ENCODE measurements at places on chromosomes 3 and 15. TPM values are rescaled to one million over a fixed set of nuclear protein-coding genes. Genes with fewer than 3 reads are reported as not detected.

GRCh38 chr3:146830231-146830630 is 225.1 kb upstream of the PLSCR5 start:
- ATAC-seq: no peak

DNA sequence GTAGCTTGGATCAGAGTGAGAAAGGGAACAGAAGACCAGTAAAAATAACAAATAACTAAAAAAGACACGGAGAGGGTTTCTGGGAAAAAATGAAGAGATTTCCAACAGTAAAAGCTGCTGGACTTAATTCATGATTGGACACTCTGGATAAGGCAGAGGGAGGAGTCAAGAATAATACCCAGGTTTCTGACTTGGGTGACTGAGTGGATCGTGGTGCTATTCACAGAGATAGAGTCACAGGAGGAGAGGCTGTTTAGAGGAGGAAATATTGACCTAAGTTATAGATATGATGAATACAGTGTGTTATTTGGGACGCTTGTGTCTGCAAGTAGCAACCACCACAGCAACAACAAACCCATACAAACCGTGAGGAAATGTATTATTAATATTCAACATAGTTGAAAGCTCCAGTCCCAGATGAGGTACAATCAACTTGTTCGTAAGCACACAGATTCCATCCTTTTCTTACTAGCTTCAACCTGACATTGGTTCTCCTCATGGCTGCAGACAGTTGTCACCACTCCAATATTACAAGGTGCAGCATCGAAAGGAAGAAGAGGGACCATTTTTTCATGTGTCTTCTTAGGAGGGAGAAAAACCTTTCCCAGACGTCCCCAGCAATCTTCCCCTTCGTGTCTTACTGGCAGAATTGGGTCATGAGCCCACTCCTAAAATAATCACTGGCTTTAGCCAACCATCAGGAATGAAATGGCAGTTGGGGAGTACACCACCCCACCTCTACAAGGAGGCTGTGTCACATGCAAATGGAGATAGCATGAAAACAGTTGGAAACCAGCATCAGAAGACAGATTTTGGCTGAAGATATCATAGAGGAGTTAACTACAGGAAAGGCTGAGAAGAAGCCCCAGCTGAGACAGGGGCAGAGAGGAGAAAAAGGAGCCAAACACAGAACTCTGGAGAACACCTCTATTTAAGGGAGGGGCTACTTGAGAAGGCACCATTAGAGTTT is 387.8 kb downstream of the SHQ1 start:
- ATAC-seq: no peak

DNA sequence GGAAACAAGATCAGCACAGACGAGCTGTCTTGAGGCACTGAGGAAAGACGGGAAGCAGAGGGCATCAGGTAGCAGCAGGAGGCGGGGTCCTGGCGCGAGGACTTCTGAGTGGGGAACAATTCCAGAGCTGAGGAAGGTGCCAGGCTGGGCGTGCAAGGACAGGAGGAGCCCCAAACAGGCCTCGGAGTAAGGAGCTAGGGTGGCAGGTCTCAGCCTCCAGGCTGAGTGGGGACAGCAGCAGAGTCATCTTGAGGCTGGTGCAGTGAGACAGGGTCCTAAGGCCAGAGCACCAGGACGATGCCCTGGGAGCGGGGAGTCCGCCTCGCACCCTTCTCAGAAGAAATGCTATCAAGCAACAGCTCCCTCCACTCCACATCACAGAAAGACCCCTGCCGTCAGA is 78.4 kb downstream of the PCSK6 start:
- ATAC-seq: no peak

- no peak for ATAC-seq
These were observed 13.5 kb downstream of the PTPRG start for GRCh38 chr3:61574854-61575253.

- ATAC-seq: peak; percentile 71
These were observed 376 bp downstream of the KPNA4 start for GRCh38 chr3:160564949-160565441.

DNA sequence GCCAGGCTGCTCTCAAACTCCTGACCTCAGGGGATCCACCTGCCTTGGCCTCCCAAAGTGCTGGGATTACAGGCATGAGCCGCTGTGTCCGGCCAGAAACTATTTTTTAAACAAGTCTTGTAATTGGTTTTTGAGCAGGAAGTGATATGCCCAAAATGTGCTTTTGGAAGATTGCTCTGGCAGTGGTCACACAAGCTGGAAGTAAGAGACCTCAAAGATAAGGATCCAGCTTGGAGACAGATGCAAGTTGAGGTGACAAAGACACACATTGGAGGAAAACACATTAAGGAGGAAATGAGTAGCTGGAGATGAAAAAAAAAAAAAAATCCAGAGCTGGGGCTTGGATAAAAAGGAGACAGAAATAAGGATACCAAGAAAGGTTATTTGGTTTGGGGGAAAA is 6.3 kb downstream of the TM4SF18 start:
- ATAC-seq: no peak

GRCh38 chr3:5348229-5348902 is 160.9 kb downstream of the EDEM1 start:
- ATAC-seq: no peak

DNA sequence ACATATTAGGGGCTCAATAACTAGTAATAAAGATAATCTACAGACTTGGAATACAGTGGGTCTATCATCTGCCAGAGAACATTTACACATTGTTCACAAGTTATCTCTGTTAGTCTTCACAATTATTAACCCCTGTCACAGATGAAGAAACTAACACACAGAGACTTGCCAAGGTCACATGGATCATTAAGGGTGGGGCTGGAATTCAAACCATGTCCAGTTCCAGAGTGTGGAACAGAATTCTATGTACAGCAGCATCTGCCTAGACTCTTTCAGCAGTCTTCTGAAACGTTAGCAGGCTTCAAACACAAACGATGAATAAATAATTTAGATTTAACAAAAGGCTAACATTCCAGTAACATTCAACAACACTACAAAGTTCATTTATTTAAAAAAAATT is 673.9 kb upstream of the NR2F2 start:
- ATAC-seq: peak; percentile 53

GRCh38 chr3:152480282-152480953 is 211.7 kb downstream of the MBNL1 start:
- ATAC-seq: no peak

DNA sequence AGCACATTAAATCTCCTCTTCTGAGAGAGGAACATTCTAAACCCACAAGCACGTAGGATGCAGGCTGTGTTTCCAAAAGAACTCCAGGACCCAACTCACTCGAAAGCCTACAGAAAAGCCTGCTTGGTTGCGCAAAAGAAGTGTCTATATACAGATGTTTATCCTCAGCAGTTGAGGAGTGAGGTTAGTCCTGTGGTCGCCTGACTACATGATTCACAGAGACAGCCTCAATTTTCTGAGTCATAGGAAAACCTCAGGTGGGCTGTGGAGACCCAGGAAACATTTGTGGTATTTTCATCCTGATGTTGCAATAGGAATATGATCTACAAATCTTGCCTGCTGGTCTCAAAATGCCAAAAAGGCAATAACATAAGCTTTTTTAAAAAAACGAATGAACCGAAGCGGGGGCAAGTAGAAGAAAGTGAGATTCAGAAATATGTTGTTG is 183.8 kb upstream of the THRB start:
- ATAC-seq: no peak

DNA sequence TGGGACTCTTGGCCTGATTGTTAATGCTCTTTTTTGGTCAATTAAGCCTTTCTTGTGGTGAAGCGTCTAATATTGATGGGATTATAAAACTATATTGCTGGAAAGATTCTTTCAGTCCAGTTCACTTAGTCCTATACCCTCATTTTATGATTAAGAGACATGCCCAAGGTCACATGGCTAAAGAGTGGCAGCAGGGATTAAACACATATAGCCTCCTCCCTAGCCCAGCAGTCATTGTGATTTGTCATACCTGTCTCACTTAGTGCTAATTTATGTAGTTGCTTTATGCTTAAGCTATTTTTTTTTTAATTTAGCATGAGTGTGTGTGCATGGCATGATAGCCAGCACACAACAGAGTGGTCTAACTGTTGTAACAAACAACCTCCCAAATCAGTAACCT is 9.5 kb downstream of the PARP14 start:
- ATAC-seq: no peak

DNA sequence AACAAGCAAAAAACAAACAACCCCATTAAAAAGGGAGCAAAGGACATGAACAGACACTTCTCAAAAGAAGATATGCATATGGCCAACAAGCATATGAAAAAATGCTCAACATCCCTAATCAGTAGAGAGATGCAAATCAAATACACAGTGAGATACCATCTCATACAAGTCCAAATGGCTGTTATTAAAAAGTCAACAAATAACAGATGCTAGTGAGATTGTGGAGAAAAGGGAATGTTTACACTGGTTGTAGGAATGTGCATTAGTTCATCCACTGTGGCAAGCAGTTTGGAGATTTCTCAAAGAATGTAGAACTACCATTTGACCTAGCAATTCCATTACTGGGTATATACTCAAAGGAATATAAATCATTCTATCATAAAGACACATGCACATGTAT is 44.5 kb downstream of the RIOX2 start:
- ATAC-seq: no peak

DNA sequence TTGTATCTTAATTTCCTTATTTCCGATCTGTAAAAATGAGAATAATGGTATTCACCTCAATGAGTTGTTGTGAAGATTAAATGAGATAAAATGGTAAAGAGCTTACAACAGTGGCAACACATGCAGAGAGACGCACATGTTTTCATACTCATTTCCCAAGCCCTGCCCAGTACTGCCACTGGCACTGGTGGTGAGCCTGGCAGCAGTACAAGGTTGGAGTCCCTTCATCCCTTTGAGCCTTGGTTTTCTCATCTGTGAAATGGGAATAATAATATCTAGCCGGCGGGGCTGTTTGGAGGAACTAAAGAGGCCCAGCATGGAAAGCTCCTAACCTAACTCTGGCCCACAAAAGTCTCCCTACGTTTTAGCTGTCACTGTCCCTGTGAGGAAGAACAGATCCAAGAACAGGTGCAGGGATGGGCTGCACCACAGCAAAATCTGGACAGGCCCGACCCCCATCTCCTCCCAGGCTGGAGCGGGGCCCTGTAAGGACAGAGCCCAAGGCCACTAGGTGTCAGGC is 866 bp upstream of the CD276 start:
- ATAC-seq: no peak

DNA sequence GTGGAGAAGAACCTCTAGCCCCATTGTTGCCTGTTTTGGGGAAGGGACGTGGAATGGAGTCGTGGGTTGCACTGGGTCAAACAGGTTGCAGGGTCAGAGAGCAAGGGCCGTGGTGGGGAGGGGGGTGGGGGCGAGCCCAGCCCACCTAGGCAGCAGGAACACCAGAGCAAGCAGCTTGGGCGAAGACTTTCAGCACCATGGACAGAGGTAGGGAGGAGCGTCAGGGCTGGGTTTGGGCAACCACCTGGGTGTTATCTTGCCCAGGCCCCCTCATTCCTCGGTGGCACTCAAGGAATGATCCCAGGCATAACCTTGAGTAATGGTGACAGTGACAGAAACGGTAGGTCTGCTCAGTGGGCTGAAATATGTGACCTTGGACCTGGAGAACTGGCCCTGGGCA is 45.9 kb upstream of the TMEM115 start:
- ATAC-seq: no peak

GRCh38 chr3:49662720-49663413 is 11.3 kb upstream of the APEH start:
- no peak for ATAC-seq

Gene CHRFAM7A
- 1.6 TPM for total RNA-seq

Gene MASP1
- total RNA-seq: 2.8 TPM

Gene WDR49
- total RNA-seq: 2.4 TPM

Gene GOLGA6L6
- 0.31 TPM for total RNA-seq

Gene CHRNA7
- 7.5 TPM for total RNA-seq

Gene IRAK2
- 1.9 TPM for total RNA-seq

Gene SLC9C1
- not detected for total RNA-seq

Gene DLEC1
- 2.3 TPM for total RNA-seq

Gene IVD
- total RNA-seq: 34.7 TPM
